HTR-8/SVneo (cell line): ENCODE measurements at places on chromosomes 4 and X.

- no peak for DNase-seq
Observed at GRCh38 chr4:188485906-188486305, 346.7 kb downstream of the TRIML1 start.

DNA sequence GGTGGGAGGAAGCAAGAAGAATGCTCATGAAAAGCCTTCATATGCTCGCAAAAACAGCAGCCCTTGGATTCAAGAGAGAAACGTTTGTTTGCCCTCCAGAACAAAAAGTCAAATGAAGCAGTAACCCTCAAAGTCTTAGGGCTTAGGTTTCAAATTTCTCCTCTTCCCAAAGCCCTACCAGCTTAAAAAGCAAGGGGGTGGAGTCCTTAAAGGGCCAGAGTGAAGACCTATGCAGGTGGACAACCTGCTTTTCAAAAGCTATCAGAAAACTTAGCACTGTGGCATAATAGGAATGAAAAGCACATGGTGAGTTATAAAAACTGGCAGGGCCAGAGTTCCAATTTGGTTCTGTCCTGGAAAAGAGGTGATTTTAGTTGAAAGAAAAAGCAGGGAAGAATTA lies 253.3 kb downstream of the NAP1L3 start:
- no peak for DNase-seq

GRCh38 chrX:152936306-152936705 lies 38.4 kb downstream of the ZNF185 start:
- no peak for DNase-seq

DNA sequence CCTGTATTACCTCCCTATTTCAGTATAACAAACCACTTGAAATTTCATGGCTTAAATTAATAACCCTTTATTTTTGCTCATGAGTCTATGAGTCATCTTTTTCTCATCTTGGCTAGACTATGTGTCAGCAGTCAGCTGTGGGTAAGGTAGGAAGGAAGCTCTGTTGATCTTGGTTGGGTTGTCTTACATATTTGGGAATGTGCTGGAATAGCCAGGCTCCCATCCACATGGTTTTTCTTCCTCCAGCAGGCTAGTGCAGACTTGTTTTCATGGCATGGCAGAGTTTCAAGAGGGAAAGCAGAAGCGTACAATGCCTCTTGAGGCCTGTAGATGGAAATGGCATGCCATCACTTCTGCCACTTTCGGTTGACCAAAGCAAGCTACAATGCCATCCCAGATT lies 89.7 kb downstream of the LINC00632 start:
- DNase-seq: no peak

DNA sequence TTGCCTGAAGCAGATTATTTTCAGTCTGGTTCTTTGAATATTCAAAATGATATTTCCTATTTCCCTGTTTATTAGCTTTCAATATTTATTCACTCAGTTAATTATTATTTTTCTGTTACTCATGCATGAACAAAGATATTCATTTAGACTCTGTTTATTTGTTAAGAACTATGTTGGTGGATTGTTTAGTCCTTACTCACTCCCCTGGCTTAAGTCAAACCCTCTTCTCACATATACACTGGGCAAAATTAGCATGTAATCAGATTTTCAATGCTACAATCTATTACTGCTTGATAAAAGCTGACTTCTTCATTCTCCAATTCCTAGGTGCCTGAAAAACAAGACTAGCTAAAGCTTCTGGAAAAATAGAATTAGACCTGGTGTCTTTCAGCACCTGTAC lies 335.8 kb downstream of the FAT4 start:
- DNase-seq: no peak
